ENCODE measurements at places on chromosomes 11 and 22.

DNA sequence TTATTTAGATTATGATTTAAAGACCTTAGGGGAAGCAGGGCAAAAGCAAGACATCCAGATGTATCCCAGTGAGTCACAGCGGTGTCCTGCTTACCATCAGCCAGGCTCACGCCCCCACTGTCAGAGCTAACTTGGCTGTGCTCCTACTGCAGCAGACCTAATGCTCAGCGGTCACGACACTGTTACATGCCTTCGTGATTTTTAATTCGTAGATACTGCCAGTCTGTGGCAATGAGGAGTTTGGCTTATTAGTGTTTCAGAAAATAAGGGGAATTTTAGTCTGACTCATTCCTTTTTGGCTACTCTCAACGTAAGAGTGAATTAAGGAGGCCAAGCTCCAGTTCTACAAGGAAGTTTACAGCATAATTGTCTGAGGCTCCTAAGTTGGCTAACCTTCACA, 22.7 kb downstream of the EFCAB6 start:
- DNase-seq, result no peak

GRCh38 chr11:131692961-131693360, 322.5 kb downstream of the NTM start:
- no peak for DNase-seq

- peak; percentile 7 for DNase-seq
These were observed 17.7 kb downstream of the APLP2 start for GRCh38 chr11:130087294-130087926.

GRCh38 chr22:17968126-17968525, 56.2 kb downstream of the MICAL3 start:
- peak; percentile 91 for DNase-seq

GRCh38 chr11:72588421-72589410, 85.5 kb downstream of the PDE2A start:
- DNase-seq, result no peak

DNA sequence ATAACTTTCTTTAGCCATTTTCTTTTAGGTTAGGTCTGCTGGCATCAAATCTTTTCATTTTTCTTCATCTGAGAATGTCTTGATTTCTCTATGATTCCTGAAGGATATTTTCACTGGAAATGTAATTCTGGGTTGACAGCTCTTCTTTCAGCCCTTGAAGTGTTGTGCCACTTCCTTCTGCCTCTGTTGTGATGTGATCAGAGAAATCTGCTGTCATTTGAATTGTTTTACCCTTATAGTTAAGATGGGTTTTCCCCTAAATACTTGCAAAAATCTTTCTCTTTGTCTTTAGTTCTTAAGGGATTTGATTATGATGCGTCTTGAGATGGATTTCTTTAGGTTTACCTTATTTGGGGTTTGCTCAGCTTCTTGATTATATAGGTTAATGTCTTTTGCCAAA, 23.0 kb downstream of the USP47 start:
- DNase-seq, result no peak

- DNase-seq, result no peak
These were observed 8.9 kb downstream of the IMMP1L start for GRCh38 chr11:31500560-31500959.

- no peak for DNase-seq
These were observed 19.2 kb upstream of the SLC5A12 start for GRCh38 chr11:26741036-26741435.

DNA sequence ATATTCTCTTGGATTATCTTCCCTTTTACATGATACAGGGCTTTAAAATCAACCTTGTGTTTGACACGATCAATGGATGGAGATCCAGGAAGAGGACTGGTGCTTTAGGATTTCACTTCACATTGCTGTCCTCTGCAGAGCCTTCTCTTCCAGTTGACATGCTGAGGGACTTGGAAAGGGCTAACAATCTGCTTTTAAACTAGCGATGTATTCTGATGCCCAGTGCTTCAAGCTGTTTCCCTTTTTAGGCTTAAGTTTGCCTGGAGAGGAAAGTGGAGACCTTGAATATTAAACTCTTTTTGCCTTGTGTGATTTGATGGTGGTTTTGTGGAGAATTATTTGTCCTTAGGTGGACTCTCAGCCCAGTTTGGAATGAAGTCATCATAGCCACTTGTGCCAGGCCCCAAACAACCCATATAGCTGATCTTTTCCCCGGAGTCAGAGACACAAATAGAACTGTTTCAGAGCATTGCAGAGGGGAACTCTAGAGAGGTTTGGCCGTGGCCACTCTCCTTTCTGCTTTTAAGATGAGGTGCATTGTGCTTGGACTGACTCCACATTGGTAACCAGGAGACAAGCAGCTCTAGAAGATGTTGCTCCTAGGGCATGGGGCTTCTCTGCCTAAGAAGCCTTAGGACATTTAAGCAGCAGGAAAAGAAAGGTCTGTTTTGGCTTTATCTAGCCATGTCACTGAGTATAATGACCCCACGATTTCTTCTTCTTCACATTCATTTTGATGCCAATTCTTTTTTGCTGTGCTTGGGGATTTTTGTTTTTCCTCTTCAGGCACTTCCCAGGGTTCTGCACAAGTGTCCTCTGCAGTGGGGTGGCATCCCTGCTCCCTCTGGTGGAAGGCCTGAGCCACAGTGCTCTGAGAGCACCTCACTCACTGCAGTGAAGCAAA, 152.8 kb downstream of the NCAM1 start:
- DNase-seq, result peak; percentile 52

GRCh38 chr22:43293655-43294392, 49.3 kb downstream of the SCUBE1 start:
- peak; percentile 94 for DNase-seq

- peak; percentile 10 for DNase-seq
These were observed 1.0 kb upstream of the ZNF143 start for GRCh38 chr11:9459667-9460321.

DNA sequence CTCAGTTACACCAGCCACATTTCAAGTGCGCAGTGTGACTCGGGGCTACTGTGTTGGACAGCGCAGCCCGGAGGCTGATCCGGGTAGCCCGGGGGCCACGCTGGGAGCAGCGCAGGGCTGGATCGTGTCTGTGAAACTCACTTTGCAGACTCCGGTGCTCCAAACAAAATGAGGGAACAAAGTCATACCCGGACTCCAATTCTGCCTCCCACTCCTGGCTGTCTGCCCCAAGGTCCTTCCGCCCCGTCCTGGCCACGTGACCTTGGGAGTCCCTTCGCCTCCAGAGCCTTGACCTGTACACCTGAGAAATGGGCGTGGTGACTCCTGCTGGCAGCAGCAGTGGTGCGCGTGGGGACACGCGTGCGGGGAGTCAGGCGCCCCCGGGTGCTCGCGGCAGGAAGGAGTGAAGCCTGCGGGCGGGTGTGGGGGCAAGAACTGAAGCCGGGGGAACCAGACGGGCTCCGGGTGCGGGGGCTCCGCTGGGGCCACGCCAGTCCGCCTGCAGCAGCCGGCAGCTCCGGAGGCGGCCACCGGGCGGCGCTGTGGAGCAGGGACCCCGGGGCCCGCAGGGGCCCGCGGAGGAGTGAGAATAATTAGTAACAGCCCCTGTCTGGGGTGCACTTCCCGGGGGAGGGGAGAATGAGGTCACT, 42.4 kb downstream of the KCNJ4 start:
- no peak for DNase-seq

DNA sequence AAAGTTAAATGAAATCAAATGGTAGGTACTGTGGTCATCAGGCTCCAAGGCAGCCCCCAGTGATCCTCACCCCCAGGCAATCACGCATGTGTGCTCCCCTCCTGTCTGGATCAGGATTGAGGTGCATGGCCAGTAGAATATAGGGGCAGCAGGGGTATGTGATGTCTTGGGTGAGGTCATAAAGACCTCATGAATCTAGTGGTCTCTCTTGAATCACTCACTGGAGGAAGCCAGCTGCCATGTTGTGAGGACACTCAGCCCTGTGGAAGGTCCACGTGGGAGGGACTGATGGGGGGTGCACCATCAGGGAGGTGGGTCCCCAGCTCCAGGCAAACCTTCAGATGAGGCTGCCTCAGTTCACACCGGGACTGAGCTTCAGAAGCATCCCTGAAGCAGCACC, 6.8 kb upstream of the IL17REL start:
- no peak for DNase-seq

- DNase-seq, result peak; percentile 75
These were observed 17.8 kb upstream of the CARS1 start for GRCh38 chr11:3074912-3075589.

- DNase-seq, result no peak
These were observed 427.9 kb upstream of the CCDC179 start for GRCh38 chr11:23288003-23288783.

GRCh38 chr11:117099696-117100095, 1.5 kb upstream of the SIK3 start:
- DNase-seq, result no peak

DNA sequence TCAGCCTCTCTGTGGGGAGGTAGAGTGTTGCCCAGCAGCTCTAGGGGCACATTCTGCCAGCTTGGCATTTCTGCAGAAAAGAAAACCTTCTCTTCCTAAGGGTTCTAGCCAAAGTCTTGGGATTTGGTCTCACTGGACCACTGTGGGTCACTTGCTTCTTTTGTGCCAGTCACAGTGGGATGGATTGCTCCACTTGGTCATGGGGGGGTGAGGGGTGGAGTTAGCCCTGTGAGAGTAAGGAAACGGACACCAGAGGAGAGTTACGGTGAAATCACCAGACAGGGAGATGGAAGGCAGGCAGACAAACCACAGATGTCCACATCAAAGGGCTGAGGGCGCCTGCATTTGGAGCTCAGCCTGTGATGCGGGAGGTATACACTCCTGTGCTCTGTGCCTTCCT, 10.8 kb downstream of the SGSM1 start:
- DNase-seq, result no peak

GRCh38 chr11:121153472-121153871, 52.4 kb downstream of the TECTA start:
- no peak for DNase-seq

- DNase-seq, result no peak
These were observed 8.9 kb downstream of the YPEL1 start for GRCh38 chr22:21726650-21727049.

DNA sequence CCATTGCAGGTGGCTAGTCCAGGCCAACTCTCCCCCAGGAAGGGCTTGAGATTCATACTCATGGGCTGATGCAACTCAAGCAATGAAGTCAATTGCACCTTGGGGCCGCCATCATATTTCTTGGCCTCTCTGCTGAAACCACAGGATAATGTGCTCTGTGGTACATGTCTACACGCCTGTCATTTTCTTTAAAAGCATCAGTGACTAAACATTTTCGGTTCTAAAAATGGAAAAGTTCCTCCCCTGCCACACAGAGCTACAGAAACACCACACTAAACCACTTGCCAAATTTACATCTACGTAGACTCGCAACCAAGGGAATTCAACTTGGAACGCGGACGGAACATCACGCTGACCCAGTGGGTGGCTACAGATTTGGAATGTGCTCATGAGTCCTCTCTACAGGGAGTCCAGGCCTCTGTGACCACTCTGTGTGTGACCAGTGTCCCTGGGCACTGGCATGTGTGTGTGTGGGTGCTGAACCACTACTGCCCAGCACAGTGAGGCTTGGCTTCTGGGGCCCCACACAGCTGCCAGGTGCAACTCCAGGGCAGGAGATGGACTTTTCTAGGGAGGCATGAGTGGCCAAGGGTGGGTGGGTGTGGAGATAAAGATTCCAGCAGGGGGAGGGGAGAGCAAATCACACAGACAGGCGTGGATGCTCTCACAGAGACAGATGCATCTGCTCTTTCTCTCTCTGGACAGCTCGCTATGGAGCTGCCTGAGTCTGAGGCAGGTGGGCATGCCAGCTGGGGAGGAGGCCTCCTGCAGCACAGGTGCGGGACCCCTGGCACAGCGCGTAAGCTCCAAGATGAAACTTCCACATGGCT, 261.9 kb downstream of the CTTN start:
- DNase-seq, result no peak

DNA sequence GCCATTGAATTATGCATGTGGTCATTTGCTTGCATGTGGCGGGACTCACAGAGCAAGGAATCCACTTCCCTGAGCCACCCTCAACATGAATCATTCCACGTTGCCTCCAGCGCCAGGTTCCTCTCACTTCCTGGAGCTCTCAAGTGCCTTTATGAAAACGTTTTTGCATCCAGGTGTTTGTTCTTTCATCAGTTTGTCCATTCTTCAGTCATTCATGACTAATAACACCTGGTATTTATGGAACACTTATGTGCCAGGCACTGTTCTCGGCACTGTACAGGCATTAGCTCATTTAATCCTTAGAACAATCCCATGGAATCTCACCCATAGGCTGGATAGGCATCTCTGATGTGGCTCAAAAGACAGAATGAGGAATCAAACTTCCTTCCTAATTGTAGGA, 256.1 kb upstream of the SYN3 start:
- DNase-seq, result no peak

DNA sequence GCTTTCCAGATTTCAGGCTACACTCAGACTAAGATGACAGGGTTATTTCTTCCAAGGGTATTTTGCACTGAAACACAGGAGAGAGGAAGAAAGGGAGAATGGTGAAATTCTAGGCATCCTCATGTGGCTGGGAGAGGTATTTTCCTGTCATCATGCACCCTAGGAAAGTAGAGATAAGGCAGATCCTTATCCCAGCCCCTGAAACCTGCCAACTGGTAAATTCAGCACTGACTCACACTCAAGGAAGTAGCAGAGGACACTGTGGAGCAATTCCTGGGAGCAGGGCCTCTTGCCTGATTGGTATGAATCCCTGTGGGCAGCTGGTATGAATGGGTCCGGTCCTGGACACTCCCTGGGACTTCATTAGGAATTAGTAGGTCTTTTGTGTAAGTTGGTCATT, 37.6 kb upstream of the SLC5A1 start:
- DNase-seq, result no peak

DNA sequence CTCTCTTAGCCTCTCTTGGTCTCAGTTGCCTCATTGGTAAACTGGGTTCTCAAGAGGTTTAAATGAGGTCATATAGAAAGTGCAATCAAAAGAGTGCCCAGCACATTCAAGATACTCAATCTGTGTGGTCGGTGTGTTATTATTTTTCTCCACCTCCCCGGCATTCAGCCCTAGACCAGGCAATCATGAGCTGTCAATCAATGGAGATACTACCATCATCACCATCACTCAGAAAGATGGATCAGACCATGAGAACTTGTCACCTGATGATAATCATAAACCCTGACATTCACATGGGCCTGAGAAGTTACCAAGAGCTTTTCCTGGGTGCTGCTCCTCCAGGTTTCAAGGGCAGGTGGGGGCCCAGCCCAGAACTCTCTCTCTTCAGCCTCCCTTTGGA, 166.1 kb downstream of the MN1 start:
- no peak for DNase-seq

- peak; percentile 60 for DNase-seq
These were observed 224.9 kb downstream of the DSCAML1 start for GRCh38 chr11:117572129-117572528.

DNA sequence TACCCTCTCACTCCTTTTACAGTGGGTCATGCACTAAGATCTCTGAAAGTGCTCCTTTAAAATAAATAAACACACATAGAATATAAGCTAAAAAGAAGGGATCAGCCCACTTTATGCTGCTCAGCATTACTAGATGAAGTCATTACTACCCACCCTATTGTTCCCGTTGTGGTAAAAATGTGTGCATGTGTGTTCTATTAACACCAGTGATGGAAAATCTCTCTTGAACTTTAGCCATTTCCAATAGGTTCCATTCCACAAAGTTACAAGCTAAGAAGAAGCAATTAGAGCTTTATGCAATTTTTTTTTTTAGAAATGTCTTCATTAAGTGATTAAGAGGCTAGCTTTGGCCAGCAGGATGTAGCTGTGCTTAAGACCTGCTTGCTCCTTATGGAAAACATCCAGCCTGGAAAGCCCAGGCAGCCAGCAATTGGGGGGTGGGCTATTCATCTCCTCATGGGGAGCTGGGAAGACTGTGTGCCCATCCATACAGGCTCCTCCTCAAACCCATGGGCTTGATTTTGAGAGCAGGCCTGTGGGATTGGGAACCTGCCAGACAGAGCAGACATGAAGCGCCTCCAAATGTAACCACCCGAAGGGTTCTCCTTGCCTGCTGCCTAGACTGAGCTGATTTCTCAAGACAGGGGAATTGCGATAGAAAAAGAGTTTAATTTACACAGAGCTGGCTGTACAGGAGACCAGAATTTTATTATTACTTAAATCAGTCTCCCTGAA, 92.9 kb upstream of the PARVA start:
- DNase-seq, result no peak

Data from NCI-H2029 (cell line).